ENCODE measurements at places on chromosomes 5 and 9.
A peak's percentile ranks its signal among the peaks of the same experiment; 100 is the strongest.

GRCh38 chr9:137044502-137045177 lies 1.3 kb downstream of the NPDC1 start:
- no peak for DNase-seq

- DNase-seq, result no peak
Measured at GRCh38 chr9:110918316-110919049, 119.8 kb downstream of the LPAR1 start.

DNA sequence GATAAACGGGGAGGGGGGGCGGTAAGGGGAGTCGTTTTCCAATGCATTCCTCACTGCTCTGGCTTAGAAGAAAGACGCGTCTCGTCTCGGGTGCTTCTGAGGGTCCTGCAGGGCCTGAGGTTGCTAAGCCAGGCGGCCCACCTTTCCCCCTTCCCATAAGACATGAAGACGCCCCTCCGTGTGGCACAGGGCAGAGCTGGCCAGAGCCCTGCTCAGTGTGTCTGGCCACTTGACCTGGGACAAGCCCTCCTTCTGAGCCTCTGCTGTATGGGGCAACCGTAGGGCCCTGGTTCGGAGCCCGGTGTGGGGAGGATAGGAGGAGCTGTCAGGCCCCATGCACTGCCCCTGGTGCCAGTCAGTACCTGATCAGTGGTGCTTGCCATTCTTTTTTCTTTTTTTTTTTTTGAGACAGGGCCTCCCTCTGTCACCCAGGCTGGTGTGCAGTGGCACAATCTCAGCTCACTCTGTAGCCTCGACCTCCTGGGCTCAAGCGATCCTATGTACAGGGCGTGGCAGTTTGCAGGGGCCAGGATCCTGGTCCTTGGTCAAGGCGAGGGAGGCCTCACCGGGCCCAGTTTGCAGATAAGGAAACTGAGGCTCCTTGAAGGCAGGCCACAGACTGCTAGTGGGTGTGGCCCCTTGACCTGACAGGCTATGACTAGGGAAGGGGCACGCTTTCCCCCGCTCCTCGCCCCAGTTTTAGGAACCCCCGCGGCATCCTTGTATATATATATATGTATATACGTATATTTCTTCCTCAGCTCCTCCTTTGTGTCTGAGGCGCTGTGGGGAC lies 172.3 kb upstream of the IER5L start:
- DNase-seq, result no peak

GRCh38 chr9:84761137-84761808 lies 91.7 kb downstream of the NTRK2 start:
- no peak for DNase-seq

DNA sequence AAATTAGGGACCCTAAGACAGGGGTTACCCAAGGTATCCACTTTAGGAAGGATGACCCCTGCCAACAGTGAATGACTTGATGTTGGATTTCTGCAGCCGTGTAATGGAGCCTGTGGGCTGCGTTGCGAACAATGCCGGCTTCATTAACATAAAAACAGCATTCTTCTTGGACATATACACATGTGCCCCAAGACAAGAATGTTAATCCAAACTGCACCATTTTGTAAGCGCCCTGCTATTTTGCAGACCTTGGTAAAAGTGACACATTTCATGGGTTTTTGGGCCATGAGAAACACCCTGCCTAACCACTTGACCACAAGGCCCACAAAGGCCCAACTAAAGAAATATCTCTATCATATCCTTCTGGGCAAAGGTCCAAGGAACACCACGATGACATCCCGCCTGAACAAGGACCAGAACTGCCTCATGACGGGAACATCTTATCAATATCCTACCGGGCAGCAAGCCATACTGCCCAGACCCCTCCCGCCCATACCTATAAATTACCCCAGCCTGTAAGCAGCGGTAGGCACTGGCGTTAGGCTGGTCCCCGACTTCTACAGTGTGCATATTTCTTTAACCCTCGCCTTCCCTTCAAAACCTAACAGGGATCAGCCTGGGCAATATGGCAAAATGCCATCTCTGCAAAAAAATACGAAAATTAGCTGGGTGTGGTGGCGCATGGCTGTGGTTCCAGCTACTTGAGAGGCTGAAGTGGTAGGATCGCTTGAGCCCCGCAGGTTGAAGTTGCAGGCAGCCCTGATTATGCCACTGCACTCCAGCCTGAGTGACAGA lies 9.7 kb upstream of the PDCD1LG2 start:
- no peak for DNase-seq

- no peak for DNase-seq
Measured at GRCh38 chr5:4054092-4054491, 458.5 kb downstream of the IRX1 start.

DNA sequence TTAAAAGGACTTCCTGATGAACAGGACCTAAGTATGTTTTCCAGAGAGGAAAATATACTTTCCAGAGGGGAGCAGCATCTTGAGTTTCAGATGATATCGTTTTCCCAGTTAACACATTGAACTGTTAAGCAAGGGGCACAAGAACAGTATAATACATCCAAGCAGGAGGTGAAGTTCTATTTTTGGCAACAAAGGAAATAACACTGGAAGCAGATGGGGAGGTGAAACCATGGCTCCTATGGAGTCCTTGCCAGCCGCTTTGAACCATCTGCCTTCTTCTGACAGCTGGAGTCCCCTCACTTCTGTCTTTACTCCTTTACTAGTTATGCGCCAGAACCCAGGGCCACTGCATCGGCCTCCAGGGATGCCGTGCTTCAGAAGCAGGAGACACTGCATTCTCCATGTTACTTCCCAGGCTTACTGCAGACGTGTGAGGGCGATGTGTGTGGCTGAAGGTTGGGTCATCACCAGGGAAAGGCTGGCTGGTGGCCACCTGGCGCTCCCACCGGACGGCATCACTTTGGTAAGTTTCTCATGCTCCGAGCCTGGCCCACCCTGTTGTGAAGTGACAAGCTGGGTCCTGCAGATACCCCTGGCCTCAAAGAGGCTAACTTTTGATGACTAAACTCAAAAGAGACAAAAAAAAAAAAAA lies 77.8 kb downstream of the TTLL11 start:
- no peak for DNase-seq

DNA sequence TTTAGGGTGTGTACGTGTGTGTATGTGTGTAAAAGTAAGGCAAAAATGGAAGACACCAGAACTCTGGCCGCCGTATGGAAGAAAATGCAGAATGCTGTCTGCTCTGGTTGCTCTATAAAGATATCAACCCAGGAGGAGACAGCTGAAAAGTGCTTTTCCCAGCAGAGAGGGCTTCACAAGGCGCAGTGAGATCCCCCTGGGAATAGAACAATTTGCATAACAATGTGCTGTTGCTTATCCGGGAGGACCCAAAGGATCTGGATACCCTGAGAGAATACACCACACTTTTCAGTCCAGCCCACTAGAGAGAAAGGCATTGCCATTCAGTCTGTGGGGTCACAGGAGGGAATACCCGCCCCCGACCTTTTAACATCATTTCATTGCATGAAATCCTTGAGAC lies 230.6 kb downstream of the EBF1 start:
- no peak for DNase-seq

DNA sequence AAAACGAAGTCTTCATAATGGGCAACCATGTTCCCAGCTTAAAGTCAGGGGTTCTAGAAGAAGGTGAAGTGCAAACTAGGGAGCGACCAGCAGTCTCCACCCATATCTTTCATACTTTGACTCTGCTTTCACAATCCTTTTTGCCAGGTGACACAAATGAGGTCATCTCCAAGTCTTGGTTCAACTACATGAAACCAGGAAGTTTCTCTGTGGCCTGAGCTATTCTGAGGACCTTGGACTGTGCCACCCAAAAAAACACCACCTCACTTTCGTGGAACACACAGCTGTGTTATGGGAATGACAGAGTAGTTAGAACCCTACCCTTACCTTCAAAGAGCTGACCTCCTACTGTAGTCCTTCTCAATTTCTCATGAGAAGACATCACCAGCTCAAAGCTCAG lies 309.2 kb downstream of the AGTPBP1 start:
- no peak for DNase-seq

DNA sequence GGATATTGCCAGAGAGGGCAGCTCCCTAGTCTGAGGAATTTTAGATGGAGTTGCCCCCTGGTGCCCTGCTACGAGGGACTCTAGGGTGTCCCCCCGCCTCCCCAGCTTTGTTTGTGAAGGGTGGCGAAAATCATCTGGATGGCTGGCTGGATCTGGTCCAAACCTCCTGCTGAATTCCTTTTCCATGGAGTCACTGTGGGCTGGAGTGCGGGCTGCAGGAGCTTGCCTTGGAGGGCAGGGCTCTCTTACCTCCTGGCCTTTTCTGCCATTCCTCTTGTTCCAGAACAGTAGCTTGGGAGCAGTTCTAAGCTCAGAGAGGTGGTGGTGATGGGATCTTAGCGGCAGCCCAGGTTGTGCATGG lies 2.1 kb downstream of the SYNPO start:
- no peak for DNase-seq

DNA sequence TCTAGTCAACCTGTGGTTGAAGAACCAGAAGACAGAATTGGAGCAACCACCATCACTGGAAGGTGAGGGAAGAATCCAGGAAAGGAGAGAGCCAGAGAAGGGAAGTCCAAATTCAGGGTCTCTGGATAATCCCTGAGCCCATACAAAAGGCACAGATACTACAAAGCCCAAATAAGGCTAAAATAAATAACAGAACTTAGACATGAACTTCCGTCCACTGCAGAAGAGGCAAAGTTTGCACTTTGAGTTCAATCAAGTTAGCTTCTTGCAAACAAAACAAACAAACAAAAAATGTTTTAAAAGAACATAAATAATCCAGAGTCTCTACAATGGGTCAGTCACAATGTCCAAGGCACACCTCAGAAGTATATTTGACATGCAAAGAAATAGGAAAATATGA lies 21.0 kb downstream of the CFAP77 start:
- no peak for DNase-seq

DNA sequence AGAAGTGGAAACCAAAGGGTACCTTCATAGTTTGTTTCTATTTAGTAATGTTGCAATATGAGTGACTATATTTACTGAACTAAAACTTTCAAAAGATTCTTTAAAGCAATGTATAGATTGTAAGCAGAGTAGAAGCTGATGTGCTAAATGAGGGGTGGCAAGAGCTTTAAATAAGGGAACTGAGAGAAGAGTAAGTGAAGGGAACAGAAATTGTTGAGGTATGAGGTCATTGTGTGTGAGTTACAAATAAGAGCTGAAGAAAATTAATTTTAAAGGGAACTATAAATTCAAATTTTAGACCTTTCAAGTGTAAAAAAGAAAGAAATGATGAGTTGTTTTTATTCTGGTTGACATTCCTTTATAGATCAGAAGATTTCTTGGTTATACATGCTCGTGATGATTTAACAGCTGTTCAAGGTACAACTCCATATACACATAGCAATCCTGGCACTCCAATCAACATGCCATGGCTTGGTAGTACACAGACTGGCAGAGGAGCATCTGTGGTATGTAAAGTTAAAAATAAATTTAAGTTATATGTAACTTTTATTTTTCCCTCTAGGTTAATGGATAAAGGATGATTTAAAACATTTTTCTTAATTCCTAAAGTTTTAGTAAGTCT lies 135.1 kb upstream of the TNFAIP8 start:
- no peak for DNase-seq

- peak; percentile 17 for DNase-seq
Measured at GRCh38 chr9:95724253-95724991, 151.1 kb upstream of the ERCC6L2 start.

DNA sequence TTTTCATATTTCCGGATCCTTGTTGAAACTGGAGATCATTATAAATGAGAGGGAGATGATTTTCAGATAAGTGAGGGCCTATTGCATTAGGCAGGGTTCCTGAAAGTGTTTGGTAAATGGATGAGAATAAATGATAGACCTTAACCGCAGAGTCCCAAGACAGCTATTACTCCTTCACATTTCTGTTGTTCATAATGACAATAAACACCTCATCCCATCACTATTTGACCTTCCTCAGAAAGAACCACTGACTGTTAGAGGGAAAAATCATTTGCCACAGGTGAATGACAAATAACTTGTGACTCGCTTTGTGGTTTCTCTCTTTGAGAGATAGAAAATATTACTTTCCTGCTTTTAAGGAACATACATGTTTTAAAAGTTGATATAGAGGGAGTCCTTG lies 47.3 kb upstream of the TRMT10B start:
- DNase-seq, result no peak

GRCh38 chr5:96470785-96471184 lies 37.7 kb upstream of the PCSK1 start:
- DNase-seq, result no peak

DNA sequence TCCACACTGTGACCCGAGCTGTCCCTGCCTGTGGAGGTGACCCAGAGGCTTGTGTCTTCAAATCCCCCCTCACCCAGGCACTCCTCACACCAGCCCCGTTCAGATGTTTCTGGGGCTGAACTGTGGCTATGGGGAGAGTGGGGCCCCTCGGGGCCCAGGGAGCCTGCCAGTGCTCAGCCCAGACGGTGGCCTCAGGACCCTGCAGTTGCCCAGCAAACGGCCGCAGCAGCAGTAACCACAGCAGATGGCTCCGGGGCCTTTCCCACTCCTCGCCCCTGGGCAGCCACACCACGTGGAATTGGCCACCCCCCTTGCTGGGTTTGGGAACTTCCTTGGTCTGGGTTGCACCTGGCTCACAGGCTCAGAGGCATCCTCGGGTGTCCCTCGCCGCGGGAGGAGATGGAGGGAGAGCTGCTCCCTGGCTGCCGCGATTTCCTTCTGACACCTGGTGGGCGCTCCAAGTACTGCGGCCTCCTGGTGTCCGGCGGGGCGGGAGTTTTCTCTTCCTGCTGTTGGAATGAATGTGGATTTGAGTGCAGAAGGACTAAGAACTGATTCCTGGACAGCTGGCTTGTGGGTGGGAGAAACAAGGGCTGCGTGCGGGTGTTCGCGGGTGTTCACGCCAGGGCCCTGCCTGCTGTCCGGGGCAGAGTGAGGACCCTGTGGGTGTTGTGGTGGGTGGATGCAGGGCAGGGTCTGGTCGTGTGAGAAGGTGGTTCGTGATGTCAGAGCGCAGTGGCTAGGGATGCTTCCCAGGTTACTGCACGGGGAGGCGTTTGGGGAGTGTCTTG lies 97.5 kb downstream of the COL5A1 start:
- no peak for DNase-seq

GRCh38 chr5:5540065-5540464 lies 117.6 kb downstream of the ICE1 start:
- DNase-seq, result no peak

- no peak for DNase-seq
Measured at GRCh38 chr9:79615038-79615437, 43.3 kb downstream of the TLE4 start.

GRCh38 chr5:55934115-55934613 lies 60.6 kb downstream of the IL6ST start:
- no peak for DNase-seq

- DNase-seq, result no peak
Measured at GRCh38 chr5:124285071-124285470, 461.4 kb downstream of the ZNF608 start.

DNA sequence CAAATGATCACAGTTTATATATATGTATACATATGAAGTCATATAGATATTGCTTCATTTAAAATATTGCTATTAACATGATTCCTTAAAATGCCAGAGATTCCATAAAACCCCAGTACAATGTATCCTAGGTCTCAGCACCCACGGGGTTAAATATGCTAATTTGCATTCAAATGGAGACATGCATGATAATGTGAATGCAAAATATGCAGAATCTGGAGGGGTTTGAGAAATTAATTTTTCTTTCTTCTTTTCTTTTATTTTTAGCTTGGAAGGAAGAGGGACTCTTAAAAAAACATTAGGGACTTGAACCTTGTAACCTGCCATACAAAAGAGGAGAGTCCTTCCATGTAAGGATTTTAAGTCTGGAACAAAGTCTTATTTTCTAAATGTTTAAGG lies 211.9 kb downstream of the MEF2C start:
- DNase-seq, result no peak
